Cortex of kidney (tissue), 1 donor: ENCODE measurements at places on chromosomes 11 and 22.

GRCh38 chr22:36197514-36198146 is 4.0 kb downstream of the APOL4 start:
- no peak for DNase-seq

- DNase-seq, result no peak
Measured at GRCh38 chr11:57255618-57256017, 18.6 kb upstream of the APLNR start.

- no peak for DNase-seq
Measured at GRCh38 chr11:69416762-69417698, 64.4 kb upstream of the LINC01488 start.

- DNase-seq, result no peak
Measured at GRCh38 chr11:19652623-19653375, 59.8 kb upstream of the NAV2 start.

- no peak for DNase-seq
Measured at GRCh38 chr11:31237819-31238760, 131.4 kb downstream of the DCDC1 start.

DNA sequence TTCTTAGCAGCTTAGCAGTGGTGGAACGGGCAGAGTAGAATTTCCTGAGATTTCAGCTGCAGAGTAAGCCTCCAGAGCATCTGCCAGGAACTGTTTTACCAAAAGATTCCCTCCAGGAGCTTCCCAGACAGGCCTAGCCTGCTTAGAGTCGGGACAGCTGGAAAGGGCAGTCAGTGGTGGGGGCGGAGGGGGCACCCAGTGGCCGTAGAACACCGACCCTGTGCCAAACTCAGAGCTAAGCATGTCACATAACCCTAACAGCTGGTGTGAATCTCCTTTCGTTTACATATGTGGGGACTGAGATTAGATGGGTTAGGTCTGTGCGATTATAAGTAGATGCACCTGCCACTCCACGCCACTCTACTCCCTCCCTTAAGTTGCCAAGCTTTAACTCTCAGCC is 80.0 kb upstream of the CRTAM start:
- no peak for DNase-seq

DNA sequence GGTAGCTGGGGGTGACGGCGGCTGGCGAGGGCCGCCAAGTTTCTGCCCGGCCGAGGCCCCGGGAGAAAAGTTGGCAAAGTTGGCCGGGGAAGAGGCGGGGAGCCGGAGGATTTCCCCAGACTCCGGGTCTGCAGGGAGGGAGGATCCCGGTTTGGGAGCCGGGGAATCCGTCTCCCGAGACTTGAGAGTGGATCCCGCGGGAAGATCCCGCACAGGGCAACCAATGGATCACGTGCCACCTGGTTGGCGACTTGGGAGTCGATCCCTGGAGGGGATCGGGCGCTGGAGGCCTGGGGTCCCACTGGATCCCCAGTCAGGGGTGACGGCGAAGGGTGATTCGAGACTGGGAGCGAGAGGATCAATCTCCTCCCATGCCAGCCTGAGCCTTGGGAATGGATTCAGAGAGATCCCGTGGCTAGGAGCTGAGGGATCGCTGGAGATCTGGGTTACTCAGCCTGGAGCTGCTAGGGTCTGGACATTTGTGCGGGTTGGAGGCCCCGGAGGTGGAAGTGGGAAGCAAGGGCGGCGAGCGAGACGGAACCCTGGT is 394 bp downstream of the KIAA1671 start:
- DNase-seq, result no peak

GRCh38 chr11:16604794-16605388 is 133.6 kb upstream of the C11orf58 start:
- DNase-seq, result no peak

DNA sequence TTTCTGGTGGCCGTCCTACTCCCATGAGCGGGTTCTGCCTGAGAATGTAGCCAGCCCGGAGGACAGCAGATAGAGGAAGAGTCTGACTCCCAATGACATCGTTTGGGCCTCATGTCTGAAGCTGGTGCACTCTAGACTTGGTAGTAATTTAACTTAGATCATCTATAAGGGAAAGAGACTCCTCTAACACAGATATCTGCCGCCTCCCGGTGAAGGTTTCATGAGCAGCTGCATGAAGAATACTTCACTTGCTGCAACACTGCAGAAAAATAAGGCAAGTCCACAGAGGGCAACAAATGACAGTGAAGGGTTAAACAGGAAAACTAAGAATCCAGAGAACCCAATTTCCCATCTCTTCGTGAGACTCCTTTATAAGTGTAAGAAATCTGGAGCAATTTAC is 5.9 kb upstream of the ARL2 start:
- no peak for DNase-seq

- no peak for DNase-seq
Measured at GRCh38 chr11:122271745-122272144, 155.7 kb upstream of the BLID start.

DNA sequence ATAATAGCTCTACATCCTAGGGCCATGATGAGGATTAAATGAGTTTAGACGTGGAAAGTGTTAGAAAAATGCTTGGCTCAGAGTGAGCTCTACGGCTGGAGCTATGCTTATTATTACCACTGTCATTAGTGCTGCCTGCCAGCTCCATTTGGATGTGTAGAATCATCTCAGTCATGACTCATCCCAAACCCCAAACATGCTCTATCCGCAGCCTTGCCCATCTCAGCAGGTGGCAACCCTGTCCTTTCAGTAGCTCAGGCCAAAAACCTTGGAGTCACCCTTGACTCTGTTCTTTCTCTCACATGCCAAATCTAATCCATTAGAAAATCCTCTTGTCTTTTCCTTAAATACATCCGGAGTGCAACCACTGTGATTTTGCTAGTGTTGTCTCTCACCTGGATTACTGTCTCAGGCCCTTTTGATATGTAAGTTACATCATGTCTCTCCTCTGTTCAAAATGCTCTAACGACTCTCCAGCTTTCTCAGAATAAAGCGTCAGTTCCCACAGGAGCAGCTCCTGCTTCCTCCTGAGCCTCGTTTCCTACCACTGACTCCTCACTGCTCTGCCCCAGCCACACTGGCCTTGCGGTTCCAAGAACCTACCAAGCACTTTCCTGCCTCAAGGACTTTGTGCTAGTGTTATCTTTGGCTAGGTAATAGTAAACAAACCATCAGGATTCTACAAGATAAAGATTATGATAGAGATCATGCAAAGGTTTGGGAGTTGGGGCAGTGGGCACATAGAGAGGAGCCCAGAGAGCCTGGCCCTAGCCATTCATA is 10.5 kb upstream of the CHRM1 start:
- no peak for DNase-seq

DNA sequence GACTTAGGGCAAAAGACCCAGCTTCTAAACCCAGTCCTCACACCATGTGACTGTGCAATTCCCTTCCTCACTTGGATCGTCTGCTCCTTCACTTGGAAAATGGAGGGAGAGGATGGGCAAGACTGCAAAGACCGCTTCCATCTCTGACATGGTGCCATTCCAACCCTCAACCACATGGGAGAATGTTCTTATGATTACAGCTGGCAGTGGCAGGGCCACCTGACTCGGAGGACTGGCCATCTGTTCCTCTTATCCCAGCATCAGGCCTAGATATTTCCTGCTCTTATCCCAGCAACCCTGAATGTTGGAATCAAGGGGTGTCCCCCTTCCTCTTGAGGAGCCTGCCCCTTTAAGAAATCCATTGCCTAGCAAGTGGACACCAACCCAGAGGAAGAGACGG is 15.4 kb downstream of the DSCAML1 start:
- no peak for DNase-seq
